ENCODE measurements at places on chromosomes 11 and 22.

DNA sequence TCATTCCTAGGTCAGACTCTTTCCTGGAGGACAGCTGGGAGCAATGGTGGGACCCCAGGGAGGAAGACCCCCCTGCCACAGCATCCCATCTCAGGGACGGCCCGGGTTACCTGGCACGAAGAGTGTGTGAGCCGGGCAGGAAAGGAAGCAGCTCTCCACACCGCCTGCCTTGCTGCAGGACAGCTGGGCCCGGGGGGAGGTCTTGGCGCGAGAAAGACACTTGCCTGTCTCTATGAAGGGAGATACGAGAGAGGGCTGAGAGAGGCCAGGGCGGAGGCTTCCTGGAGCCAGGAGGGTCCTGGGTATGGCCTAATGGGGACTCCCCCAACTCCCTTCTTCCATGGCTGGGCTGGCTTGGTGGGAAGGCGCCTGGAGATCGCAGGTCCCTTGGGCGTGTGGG is 36.1 kb upstream of the TTLL12 start:
- no peak for DNase-seq

GRCh38 chr11:1008001-1008802 is 28.3 kb downstream of the MUC6 start:
- DNase-seq: no peak

- no peak for DNase-seq
Observed at GRCh38 chr22:45397806-45398205, 15.6 kb downstream of the SMC1B start.

DNA sequence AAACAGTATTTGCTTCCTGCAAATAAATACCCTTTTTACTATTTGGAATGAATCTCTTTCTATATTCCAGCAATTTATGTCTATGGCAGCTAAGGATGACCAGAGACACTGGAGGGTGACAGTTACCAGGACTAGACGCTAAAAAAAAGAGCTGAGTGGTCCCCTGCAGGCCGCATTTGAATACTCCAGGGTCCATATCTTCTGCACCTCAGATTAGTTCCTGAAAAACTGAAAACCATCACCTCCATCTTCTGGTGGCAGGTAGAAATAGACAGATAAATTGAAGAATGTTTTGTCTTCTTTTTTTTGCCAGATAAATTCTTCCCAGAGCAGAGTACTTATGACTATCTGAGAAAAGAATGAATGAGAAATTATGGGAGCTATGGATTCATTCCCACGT is 145.6 kb downstream of the CSNK2A3 start:
- DNase-seq: no peak

DNA sequence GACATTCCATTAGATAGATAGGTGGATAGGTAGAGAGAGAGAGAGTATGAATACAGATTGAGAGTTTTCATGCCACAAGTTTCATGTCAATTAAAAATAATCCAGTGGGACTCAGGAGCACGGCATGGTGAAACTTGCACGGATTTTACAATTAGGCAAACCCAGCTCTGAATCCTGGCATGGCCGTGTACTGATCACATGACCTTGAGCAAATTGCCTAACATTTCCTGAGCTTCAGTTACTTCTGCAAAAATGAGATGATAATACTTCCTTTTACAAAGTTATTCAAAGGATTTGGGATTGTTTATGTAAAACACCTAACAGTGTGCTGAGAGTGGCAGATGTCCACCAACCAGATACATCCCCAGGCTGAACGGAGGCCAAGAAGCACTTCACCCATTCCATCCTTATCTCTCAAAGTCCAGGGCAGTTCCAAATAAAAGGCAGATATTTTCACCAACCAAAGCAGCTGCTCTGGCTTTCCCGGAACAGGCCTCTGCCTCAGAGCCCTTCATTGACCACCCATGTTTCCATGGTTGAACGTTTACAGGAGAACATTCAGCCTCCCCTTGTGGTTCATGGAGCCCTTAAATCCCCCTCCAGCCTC is 17.9 kb downstream of the APLNR start:
- DNase-seq: no peak

DNA sequence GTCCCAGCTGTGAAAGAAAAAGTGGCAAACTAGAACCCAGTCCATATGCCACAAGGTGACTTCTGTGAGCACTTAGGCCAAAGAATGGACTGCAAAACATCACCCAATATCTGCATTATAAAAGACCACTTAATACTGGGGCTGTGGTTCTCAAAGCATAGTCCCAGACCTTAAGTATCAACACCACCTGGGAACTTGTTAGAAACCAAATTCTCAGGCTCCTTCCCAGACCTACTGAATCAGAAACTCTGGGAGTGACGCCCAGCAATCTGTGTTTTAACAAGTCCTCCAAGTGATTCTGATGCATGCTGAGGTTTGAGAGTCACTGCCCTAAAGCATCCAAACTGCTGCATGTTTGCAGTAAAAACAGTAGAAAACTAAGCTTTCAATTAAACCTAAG is 81.3 kb downstream of the SERGEF start:
- no peak for DNase-seq

Data from T47D (cell line).